ENCODE measurements at places on chromosomes 6 and 20.

DNA sequence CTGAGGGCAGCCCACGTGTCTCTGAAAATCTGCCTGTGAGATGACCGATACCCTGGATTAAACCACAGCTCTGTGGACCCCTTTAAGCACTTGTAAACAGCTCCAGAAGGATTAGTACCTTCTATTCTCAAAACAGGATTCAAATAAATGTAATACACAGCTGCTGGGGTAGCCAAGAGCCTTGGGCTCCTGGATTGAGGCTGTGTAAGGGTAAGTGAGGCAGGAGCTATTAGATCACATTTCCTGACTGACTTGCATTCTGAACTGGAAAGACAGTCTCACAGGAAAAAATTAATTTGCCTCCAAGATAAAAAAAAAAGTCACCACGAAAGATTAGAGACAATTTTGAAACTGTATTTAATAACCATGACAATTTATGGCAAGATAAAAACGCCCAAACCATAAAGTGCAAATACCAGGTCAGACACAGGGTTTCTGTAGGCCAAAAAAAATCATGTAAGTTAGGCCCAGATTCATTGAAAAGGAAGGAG, 78.0 kb downstream of the TRMT11 start:
- DNase-seq, result no peak

- DNase-seq, result peak; percentile 64
Observed at GRCh38 chr6:167268683-167269280, 22.3 kb upstream of the UNC93A start.

DNA sequence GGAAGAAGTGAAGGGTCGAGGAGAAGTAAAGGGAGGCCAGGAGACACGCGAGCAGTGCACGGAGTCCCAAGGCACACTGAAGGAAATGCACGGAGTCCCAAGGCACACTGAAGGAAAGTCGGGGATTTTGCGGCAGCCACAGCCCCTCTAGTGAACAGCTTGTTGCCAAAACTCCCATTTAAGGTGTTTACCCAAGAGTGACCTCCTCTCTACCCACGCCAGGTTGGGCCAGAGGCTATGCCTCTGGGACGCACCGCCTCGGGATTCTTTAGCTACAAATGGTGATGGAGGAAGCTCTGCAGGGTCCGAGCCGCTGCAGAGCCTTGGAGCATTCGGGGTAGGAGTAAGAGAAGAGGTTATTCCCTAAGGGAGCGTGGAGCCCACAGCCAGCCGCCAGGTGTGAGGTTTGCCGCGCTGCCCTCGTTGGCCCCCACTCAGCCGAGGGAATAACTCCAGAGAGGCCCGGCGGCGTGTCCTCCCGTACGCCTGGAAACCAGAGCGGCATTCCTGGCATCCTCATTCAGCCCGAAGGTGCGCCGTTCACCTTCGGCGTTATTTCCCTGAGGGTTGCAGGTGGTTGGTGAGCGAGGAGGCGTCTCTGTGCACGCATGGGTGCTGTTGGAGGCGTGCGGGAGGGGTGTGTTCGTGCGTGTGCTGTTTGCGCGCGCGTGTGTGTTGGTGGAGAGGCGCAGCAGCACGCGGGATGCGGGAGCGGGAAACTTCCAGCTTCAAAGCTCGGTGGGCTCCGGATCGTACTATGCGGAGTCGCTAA, 3.4 kb upstream of the MAFB start:
- DNase-seq, result peak; percentile 70

DNA sequence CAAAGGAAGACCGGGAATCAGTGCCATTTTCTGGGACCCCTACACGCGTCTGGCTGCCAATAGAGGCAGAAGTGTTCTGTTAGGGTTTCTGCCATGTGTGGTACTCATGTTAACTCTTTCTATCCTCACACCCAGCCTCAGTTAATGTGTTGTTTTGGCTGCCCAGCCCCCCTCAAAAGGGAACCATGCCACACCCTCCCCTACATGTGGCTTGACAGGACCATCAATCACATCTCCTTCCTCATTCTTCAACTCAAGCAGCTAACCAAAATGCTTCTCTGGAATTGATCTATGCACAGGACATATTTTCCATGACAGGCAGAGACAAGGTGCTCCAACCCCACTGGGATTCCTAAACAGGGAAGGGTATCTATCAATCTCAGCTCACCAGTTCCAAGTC, 22.0 kb downstream of the AHCY start:
- DNase-seq, result no peak

GRCh38 chr20:3227506-3227905, 11.5 kb downstream of the SLC4A11 start:
- no peak for DNase-seq

- peak; percentile 87 for DNase-seq
Observed at GRCh38 chr20:48295445-48295903, 510.2 kb upstream of the SULF2 start.

- DNase-seq, result no peak
Observed at GRCh38 chr6:43900916-43901732, 131.1 kb downstream of the VEGFA start.

- DNase-seq, result no peak
Observed at GRCh38 chr20:61881416-61881815, 184.3 kb downstream of the TAF4 start.

GRCh38 chr6:26570027-26570809, 26.5 kb upstream of the ABT1 start:
- DNase-seq, result no peak

DNA sequence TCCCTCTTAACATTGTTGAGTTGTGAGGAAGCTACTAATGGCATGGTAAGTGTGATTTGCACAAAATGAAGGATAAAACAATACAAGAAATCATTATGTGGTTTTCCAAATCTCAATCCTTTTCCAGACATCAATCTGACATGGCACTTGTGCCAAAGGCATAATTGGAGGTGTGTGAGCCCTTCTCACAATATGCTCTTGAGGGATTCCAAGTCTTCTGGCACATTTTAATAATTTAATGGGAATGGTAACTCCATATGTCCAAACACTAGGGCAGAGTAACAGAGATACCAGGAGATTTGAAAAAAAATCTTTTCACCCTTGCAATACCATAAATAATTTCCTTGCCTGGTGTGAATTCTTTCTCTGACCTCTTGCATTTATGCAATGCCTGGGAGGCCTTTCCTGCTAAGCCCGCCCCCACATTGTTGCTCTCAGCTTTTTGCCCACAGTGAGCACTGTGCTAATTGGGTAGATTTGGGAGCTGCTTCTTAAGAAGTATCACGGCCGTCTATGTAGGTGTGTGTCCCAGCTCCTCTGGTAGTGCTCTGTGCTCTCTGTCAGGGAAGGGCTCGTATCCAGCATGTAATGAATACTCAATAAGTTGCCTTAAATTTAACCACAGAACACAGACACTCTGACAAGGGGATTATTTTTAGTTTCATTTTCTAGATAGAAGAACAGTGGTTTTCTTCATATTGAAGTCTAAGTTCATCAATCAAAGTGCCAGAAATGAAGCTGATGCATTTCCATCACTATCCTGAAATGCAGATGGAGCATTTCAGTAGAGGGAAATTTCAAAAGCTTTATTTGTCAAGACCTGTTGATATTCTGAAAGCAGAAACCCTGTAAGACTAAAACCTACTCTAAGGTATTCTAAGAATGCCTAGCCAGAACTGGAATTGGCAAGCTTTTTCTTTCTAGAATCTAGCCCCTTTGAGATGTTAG, 54.4 kb upstream of the CEP85L start:
- DNase-seq, result peak; percentile 78

DNA sequence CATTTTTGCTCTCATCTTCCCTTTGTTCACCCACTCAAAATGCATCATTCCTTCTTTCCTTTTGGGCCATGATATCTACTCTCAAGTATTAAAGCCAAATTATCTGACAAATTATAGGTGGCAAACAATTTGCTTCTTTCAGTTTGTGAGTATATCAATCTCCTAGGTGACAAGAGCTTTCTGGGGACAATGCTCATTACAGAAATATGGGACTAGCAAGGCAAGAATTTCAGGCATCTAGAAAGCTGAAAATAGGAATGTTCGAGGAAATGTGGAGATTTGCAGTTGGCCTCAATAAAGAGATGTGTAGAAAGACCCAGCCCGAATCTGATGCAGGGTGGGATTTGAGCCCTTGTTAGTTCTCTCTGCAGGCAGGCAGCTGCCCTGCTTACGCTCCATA, 71.8 kb downstream of the ALDH8A1 start:
- DNase-seq, result no peak

GRCh38 chr6:13065581-13065980, 262.8 kb downstream of the TBC1D7 start:
- DNase-seq, result no peak

DNA sequence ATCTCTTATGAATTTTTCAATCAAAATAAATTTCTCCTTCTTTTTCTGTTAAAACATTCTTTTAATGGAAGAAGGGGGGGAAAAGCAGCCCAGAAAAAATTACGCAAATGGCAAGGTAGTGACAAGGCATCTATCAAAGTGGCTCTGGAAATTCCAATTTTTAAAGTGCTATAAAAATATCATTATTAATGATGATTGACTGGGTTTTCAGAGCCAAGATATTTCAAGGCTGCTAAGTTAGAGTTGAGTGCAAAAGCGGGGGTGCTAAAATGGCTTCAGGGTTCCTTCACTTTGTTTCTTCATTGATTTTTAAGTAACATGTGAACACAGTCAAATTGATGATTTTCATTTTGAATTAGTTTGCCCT, 171.6 kb upstream of the CITED2 start:
- DNase-seq, result no peak

DNA sequence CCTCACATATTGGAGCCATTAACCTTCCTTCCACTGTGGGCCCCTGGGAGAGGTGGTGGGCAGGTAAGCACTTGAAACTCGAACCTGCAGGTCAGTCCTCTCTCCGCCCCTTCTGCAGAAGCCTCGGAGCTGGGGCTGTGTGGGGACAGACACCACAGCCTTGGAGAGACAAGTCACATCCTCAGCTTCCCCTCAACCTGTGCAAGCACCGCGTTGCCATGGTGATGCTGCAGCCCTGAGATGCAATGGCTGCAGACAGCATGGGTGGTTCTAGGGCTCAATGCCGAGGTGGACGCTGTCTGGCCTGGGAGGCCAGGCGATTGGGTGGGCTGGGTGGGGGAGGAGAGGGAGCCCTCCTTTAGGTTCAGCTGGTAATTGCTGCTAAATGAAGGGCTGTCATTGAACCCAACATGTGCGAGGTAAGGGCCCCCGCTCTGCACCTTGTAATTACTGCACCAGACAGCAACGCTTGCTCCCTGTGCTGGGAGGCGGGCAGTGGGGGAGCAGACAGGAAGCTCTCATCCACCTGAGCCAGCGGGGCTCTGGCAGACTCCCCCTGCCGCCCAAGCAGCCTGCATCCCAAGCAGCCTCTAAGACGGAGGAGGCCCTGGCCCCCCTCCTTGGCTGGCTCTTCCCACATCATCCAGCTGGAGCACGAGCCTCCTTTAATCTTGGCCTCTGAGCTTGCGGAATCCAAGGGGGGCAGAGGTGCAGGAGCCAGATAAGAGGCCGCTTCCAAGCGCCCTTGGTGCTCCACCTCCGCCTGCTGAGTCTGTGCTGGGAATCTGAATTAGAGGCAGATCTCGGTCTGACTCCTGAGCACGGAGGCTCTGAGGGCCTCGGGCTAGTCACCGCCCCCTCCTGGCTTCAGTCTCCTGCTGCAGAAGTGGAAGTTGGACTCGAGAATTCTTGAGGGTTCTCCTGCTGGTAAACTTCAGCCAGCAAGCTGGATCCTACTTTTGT, 39.8 kb upstream of the CDH22 start:
- peak; percentile 91 for DNase-seq

DNA sequence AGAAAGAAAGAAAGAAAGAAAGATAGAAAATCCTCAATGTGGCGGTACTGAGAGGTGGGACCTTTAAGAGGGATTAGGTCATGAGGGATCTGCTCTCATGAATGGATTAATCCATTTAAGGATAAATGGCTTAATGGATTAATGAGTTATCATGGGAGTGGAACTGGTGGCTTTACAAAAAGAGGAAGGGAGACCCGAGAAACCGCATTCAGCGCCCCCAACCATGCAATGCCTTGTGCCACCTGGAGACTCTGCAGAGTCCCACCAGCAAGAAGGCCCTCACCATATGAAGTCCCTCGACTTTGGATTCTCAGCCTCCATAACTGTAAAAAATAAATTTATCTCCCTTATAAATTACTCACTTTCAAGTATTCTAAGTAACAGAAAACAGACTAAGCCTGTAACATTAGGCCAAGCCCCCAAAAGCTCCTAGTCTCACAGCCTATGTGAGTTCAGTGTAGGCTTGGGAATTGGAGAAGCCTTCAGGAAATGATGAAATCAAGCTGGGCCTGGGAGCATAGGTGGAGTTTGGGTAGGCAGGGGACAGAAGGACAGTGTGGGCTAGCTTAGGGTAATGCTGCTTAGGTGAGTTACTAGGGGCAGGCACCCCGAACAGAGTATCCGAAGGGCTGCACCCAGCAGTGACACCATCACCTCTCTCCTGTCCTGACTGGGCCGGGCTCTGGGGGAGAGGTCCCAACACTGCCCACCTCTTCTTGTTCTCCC, 36.2 kb upstream of the RNF24 start:
- DNase-seq, result peak; percentile 42

DNA sequence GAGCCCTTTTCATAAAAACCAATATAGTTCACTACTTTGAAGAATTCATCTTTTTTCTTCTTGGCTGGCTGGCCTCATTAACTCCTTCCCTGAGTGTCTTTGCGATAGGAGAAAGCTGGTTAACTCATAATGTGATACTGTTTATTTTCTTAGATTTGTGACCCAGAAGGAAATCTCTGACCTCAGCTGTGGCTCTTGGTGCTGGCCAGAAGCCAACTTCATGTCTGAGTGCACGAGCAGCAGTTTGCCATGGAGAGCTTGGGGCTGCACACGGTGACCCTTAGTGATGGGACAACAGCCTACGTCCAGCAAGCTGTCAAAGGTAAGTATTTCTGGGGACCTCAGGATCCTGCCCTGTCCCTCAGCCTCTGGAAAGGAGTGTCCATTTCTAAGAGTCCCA, 16.7 kb upstream of the DEF6 start:
- no peak for DNase-seq

DNA sequence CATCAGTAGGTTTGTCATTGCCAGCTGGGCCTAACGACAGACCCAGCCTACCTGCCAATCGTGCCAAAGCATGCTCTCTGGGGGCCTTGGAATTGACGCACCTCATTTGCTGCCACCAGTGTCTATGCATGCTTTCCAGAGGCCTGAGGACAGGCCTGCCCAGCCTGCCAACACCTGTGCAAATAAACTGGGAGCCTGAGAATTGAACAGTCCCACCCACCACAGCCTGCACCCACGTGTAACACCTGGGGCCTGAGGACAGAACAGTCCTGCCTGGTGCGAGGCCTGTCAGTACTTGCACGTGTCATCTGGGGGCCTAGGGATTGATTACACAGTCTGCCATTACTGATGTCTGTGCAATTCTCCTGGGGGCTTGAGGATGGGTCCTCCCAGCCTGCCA, 6.2 kb upstream of the RNF217 start:
- DNase-seq, result no peak

DNA sequence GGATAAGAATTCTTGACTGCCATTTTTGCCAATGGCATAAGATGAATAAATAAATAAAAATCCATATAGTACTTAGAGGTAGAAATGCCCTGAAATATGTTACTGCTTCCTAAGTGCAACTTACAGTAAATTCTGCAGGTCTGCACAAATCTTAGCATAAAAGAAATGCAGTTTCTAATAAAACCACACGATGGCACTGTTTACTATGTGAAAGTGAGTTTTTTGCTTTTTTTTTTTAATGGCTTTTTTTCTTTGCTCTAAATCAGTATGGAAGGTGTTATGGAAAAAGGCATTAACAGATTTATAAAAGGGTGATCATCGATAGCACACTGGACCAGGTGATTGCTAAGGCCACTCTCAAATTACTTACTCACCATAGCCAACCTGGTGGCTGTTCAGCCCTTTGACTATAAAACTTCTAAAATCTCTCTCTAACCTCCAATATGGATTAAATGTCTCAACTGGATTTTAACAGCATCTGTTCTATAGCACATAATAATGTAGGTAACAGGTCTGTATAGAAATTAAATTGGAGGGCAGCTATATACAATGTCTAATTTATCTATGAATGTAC, 45.8 kb downstream of the AHI1 start:
- no peak for DNase-seq

Measured in endodermal cell (in vitro differentiated cells).